Activated T-helper 2 cell treated with anti-CD3 and anti-CD28 coated beads, Interferon-gamma antibody, Interleukin-2, Interleukin-4, amounts not matched to agents 10 μg/mL and 5 μg/mL and 100 μg/mL, durations not matched to agents 14 hours and 24 hours and 36 hours (primary cell): ENCODE measurements at places on chromosomes 3 and 15. TPM values are rescaled to one million over a fixed set of nuclear protein-coding genes. Genes with fewer than 3 reads are reported as not detected.

Gene LRRK1
- 2.1 and 2.4 TPM in 2 replicates for total RNA-seq

Gene SLC9C1
- 0.37 TPM in 1 of 2 replicates, not detected in the other for total RNA-seq

Gene FETUB
- total RNA-seq, result not detected in 2 replicates

DNA sequence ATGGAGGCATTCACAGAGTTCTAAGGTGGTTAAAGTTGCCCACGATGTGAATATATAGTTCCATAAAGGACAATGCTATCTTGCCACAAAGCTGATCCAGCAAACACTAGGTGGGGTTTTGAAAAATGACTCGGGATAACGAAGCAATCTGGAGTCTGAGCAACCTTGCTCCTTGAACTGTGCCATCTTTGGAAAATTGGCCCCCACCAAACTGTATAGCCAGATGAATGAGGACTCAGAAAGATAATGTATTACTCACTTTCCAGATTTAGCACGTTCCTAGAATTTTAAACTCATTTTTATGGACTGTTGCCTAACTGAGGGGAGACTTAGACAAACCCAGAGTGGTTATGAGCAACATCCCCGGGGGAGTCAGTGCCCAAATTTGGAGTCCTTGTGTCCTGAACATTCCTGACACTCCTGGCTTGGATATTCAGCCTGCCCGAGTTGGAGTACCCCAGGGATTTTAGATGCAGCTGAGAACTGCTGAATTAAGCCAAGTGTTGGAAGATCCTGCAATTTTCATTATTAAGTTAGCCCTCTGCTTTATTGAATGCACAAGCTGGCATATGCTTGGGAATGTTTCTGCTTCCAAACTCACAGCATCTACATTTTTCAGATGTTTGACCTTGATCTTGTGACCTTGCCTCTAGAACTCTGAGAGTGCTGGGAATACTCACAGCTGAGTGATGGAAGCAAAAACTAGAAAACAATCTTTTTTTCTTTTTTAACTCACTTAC lies 8.8 kb upstream of the MAGI1 start:
- H3K4me1 ChIP-seq, result no peaks in the 10 kb centered on the region
- peaks cover 12% of the 10 kb centered on the region for H3K27me3 ChIP-seq
- no peak overlapping the region for H3K4me3 ChIP-seq
- no peak for DNase-seq
- no peak overlapping the region for H3K27ac ChIP-seq
